Hair follicle dermal papilla cell (primary cell): ENCODE measurements at places on chromosomes 6 and 20. TPM values are rescaled to one million over a fixed set of nuclear protein-coding genes. Genes with fewer than 3 reads are reported as not detected.

The COL12A1 gene
- 1,804 and 2,318 TPM in 2 replicates for total RNA-seq

The AGPAT4 gene
- total RNA-seq = 14.9 and 17.4 TPM in 2 replicates

The AGER gene
- 0.16 TPM in 1 of 2 replicates, not detected in the other for total RNA-seq

The UBR2 gene
- 31.7 and 41.7 TPM in 2 replicates for total RNA-seq
